ENCODE measurements at places on chromosomes 7 and 10.

- no peak for DNase-seq
Observed at GRCh38 chr10:124754227-124754626, 10.0 kb upstream of the FAM53B start.

- no peak for DNase-seq
Observed at GRCh38 chr7:66247380-66248078, 42.4 kb downstream of the TPST1 start.

GRCh38 chr7:93958216-93958615 lies 36.7 kb downstream of the GNG11 start:
- DNase-seq = no peak

DNA sequence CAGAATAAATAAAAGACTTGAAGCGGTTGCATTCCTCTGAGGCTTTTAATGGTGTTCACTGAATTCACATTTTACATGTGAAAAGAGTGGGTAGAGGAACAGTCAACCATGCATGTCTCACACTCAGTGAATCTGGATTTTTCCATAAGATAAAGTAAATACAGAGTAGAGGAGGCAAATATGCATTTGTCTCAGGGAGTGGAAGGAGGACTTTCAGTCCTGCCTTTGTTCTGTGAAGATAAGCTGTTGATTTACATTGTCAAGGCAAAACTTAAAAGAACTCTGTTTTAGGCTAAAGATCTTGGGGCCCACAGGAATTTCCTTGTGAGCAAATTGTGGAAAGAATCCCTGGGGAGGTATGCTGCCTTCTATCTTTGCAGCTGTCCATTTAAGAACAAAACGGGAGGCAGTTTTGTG lies 825.3 kb upstream of the MBL2 start:
- DNase-seq = no peak

DNA sequence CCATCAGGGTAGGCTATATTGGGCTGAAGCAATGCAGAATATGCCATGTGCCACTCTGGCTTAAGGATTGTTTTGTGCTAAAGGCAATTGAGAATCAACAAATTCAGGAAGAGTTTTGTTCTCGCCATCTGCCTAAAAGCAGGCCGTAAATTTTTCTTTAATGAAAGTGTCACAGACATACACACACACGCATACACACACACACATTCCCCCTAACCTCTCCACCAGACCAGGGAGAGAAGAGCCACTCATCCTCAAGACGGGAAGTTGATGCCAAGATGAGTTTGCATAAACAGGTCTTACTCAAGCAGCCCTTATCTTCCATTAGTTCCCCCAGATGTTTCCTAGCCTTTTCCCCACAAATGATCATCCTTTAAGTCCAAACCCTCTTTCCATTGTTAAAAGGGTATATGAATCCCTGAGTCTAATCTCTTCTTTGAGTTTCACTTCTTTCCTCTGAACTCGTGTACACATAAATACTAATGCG lies 59.6 kb upstream of the TRIM24 start:
- no peak for DNase-seq

GRCh38 chr7:41567031-41567730 lies 135.7 kb downstream of the INHBA start:
- no peak for DNase-seq

DNA sequence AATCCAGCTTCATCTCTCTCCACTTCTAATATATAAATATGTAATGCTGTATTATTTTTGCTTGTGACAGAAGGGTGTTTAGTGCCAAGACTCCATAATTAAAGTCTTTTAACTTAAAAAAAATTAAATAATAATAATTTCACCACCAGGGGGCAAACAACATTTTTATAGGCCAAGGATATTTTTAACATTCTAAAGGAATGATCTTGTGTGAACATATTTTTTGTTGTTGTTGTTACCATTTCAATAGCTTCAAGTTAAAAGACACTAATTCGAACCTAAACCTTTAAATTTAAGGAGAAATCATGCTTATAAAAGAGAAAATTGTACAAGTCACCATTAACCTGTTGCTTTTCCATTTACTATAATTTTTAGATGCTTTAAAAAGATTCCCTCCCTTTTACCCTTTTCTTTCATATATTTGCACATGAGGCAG lies 7.5 kb upstream of the DNAJC1 start:
- DNase-seq = no peak

- no peak for DNase-seq
Observed at GRCh38 chr10:89337484-89337883, 9.7 kb downstream of the IFIT3 start.

DNA sequence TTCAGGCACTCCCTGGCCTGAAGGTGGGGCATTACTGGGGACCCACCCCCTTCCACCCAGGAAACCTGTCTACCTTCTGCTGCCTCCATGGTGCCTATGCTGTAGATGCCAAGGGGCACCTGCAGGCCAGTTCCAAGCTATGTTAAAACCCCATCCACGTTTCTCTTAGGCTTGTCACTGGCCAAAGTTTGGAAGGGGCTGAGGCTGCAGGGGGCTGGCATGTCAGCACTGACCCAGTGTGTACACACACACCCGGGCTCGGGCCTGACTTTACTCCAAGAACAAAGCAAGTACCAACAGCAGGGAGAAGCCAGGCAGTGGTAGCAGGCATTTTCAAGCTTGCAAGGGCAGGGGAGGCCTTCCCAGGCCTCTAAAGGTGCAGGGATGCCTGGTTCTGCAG lies 53.8 kb upstream of the PCDH15 start:
- no peak for DNase-seq

GRCh38 chr10:116989439-116989838 lies 15.5 kb downstream of the SHTN1 start:
- DNase-seq = no peak

DNA sequence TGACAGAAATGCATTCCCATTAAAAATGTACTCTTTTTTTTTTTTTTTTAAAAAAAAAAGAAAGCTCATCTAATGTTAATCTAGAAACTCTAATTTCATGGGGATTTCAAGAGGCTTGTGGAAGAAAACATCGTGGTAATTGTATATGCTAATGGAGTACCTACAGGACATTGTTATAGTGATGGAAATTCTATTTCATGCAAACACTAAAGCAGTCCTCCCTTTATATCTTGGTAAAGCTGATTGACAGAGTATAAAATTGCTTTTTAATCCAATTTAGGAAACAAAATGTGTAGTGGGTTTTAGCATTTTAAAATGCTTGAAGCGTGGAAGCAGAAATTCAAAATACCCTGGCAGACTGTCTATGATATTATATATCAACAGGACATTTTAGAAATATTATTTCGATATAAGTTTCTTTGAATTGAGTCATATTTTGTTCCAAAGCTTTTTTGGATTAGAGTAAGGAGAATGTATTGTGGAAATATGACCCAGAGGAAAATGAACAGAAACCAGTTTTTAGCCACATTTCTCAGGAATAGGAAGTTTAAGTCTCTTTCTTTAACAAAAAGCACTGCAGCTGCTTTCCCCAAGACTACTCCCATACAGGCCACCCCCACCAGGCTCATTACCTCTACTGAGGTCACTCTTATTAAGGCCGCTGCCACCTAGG lies 121.9 kb downstream of the WNT2 start:
- DNase-seq = no peak

DNA sequence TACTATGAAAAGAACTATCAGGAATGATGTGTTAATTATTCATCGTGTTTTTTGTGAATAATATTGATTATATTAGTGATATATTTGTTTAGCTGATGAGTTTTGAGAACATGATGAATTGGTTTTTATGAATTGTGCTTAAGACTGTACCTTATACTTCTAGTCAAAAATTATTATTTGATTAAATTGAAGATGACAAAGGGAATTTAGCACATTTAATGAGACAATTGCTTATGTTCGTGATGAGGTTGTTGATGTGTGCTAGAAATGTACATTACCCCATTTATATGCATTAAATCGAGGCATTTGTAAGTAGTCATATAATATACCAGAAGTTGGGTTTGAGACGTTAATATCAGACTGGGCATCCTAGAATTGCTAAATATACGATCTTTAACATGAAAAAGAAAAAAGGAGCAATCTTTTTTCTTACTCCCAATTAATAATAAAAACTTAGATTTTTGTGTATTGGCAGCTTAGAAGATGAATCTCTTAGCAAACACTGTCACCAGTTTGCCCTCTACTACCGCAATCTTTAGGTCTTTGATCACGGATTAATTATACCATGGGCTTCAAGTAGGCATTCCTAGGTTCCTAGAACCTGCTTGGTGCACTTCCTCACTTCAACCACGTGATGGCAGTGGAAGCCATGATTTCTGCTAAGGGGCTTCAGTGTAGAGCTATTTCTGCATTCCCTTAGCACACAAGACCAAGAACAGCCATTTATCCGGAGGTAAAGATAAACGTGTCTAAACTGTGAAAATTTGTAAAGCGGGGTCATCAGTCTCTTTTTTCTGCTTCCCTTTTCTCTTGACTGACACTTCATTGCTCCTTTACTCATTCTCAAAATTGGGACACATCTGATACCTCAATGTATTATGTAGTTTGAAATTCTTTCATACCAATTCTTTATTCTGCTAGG lies 1.6 kb downstream of the KLHDC10 start:
- peak; percentile 2 for DNase-seq

- no peak for DNase-seq
Observed at GRCh38 chr7:116815041-116815440, 47.3 kb upstream of the CAPZA2 start.

GRCh38 chr7:147251751-147252325 lies 1135.2 kb downstream of the CNTNAP2 start:
- DNase-seq = no peak

DNA sequence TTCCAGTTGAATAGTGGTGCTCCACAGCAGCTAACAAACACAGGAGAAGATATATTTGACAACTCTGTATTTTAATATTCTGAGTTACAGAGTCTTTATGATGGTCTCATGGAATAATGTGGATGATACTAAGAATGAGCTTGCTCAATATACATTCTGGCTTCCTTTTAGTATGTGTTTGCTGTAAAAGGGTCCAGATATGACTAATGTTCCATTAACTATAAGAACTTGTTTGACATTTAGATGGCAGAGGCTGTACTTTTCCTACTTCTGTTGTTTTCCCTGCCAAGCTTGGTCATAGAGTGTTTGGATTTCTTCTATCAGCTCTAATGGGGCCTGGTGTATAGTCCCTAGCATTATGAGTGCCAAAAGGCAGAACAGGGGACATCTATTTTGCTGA lies 61.5 kb upstream of the GPR22 start:
- no peak for DNase-seq

GRCh38 chr7:27030393-27031050 lies 65.3 kb downstream of the HOXA1 start:
- no peak for DNase-seq

DNA sequence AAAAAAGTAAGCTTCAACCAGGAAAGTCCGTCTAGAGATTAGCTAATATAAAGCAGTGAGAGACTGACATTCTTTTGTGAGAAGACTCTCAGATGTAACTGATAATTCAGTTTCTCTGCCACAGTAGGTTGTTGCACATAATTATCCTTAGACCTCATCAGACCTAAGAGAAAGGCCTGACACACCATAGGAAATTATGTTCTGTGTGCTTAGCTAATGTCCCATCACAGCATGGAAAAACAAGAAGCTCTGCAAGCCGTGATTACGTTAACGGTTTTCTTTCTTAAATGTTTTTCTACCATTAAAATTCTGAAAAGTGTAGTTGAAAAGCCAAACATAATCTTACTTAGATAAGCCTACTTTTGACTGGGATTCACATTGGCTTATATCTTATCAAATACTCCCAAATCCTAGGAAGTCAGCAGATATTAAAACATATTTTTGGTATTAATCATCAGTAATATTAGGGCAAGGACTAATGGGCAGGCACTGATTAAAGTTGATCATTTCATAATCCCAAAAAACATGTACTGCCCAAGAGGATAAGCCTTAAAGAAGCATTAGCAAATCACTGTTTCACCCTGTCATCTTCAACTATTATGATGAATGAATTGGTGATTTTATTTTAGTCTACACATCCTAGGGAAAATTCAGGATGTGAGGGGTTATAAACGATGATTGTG lies 5.2 kb downstream of the CSTF2T start:
- no peak for DNase-seq

DNA sequence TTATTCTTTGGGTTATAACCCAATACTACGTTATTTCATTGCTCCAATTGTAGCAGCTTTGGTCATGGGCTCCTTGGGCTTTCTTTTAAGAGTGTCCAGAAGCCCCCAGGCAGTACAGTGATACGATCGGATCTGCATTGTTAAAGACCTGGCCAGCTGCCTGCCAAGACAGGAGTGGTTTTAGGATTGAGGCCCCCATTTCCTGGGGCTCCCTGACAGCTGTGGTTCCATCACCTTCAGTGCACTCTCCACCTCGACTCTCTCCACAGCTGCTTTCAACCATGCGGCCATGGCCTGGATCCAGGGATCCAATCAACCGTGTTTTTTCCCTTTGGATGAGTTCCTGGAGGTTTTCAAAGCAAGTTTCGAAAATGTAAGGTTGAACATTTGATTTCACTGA lies 123.4 kb upstream of the BTBD16 start:
- DNase-seq = no peak

- no peak for DNase-seq
Observed at GRCh38 chr7:8114175-8114574, 145.6 kb downstream of the GLCCI1 start.

- no peak for DNase-seq
Observed at GRCh38 chr10:34049469-34049868, 715.0 kb upstream of the NRP1 start.

GRCh38 chr7:4861227-4861626 lies 603 bp downstream of the PAPOLB start:
- DNase-seq = no peak

DNA sequence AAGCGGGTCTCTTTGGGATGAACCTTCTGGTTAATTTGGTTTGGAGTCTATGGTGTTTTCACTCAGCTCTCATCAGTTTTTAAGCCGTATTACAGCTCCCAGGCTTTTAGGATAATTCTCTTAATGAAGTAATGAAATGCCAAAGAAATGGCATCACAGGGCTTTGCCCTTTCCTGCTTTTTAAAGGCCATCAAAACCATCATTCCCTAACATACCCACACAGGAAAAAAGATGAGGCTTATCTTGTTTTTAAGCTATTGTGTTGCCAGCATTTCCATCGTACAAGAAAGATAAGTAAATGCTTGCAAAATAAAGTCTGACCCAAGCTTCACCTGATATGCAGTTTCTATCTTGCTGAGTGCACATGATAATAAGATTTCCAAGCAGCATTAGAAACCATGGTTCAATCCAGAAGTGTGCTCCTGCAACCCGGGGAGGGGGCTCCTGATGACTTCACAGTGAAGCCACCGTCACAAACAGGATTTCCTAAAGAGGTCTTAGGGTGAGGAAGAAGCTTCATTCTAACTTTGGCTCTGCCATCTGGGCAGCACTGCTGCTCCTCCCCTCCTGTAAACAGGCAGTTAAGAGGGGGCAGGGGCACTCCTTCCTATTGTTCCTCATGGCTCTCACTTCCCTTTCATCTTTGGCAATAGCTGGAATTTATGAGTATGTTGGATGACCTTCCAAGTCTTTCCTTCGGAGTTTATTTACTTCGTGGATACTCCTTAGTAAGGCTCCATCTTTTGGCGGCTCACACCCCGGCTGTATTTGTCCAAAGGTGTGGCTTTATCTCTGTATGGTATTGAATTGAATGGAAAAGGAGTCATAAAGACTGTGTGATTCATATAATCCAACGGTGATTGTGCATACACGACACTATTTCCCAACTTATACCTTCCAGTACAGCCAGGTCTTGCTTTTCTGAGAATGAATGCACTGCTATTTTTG lies 55.2 kb upstream of the FAM133B start:
- DNase-seq = no peak

GRCh38 chr7:32048970-32049491 lies 21.2 kb downstream of the PDE1C start:
- no peak for DNase-seq

GRCh38 chr10:80025281-80025680 lies 53.2 kb upstream of the TMEM254 start:
- no peak for DNase-seq
